ENCODE measurements at places on chromosomes 5 and 9.

- no peak for DNase-seq
Observed at GRCh38 chr5:156241266-156241665, 85.7 kb upstream of the SGCD start.

- DNase-seq, result no peak
Observed at GRCh38 chr5:65663804-65664521, 39.1 kb downstream of the SHLD3 start.

- DNase-seq, result no peak
Observed at GRCh38 chr9:119768266-119768665, 399.0 kb upstream of the BRINP1 start.

- peak; percentile 64 for DNase-seq
Observed at GRCh38 chr5:132746954-132747615, at the start of gene CCNI2. CCNI2 (plus strand) TSS chr5:132747426; CDS start chr5:132747496, 70 bp downstream.

DNA sequence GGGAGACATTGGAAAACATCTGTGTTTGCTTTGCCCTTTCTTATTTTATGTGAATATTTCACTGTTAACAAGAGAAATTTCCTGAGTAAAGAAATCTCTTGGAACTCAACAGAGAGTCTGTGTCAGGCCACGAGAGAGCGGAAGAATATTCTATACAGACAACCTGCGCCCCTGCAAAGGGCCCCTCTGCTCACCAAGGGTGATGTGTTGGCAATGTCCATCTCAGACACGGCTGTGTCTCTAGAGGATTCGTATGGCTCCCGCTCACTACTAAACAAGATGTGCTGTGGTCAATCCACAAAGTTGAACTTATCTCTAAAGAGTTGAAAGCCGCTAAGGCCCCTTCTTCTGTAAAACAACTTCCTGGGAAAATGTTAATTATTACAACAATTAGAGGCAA lies 241.0 kb upstream of the IRX1 start:
- no peak for DNase-seq

GRCh38 chr5:71666321-71666720 lies 52.8 kb upstream of the CARTPT start:
- DNase-seq, result no peak

- DNase-seq, result no peak
Observed at GRCh38 chr5:116507941-116508655, 66.5 kb downstream of the SEMA6A start.

- DNase-seq, result peak; percentile 49
Observed at GRCh38 chr9:6413365-6414246, 607 bp downstream of the UHRF2 start.

GRCh38 chr5:60492958-60493357 lies 207.0 kb downstream of the DEPDC1B start:
- no peak for DNase-seq

- DNase-seq, result no peak
Observed at GRCh38 chr5:6501701-6502100, 53.0 kb downstream of the UBE2QL1 start.

GRCh38 chr5:148162038-148162437 lies 6.3 kb upstream of the SPINK14 start:
- DNase-seq, result no peak

GRCh38 chr9:98135938-98136337 lies 16.9 kb upstream of the TRIM14 start:
- DNase-seq, result no peak

- no peak for DNase-seq
Observed at GRCh38 chr5:143583409-143583808, 179.9 kb upstream of the NR3C1 start.

- DNase-seq, result peak; percentile 33
Observed at GRCh38 chr9:137552022-137552768, 516 bp downstream of the MRPL41 start.

DNA sequence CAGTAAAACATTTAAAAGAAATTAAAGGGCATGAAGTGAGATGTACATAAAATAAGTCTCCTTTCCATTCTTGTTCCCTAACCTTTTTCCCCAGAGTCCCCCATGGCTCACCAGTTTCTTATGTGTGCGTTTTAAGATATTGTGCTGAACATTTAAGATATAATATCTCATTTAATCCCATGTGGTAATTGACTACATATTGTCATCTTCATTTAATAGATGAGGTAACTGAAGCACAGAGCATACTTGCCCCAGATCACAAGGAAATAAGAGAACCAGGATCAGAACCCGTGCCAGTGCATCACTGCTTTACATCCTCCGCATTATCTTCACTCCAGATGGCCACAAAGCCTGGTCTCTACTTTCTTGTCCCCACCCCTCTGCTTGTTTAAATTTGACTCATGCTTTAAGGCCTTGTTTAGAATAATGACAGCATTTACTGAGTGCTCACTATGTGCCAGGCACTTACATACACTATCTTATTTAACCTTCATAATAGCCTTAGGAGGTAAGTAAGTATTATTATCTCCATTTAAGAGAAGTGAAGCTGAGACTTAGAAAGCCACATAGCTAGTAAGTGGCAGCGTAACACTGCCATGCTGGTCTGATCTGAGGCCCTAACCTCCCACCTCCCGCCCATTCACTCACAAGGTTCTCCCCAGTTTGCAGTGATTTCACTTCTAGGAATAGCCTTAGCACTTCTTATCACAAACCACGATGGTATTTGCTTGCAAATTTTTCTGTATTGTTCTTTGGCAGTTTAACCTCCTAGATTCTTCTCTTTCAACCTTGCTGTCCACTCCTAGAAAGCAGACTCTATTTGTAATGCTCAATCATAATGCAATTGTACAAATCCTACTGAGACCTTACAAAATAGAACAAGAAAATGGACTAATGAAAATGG lies 78.4 kb upstream of the IL6ST start:
- DNase-seq, result no peak

DNA sequence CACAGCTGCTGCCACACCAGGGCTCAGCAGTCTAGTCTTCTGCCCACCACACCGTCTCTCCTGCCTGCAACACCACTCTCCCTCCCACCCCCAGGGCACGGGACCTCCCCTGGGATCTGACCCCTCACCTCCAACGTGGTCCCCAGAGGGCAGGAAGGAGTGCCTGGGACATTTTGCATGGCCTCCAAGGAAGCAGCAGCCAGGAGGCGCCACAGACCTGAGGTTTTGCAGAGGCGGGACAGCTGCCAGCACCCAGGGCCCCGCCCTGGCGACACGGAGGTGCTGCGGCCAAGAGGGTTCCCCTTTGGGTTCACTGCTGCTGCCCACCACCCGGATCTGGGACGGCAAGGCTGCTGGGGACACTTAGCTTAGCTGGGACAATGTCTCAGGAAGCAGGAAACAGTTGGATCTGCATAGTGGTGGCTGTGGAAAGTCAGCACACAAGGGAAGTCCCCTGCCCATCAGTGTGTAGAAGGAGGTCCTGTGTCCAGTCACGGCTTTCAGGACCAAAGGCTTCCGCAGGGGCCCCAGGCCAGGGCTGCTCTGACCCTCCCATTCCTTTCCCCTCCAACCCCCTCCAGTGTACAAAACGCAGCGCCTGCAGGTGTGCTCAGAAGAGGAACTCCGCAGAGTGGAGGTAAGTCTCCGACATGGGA lies 13.8 kb downstream of the PROP1 start:
- DNase-seq, result peak; percentile 61

GRCh38 chr9:108994695-108995094 lies 18.6 kb downstream of the CTNNAL1 start:
- DNase-seq, result no peak

GRCh38 chr5:138449501-138450239 lies 10.8 kb downstream of the REEP2 start:
- DNase-seq, result peak; percentile 91

DNA sequence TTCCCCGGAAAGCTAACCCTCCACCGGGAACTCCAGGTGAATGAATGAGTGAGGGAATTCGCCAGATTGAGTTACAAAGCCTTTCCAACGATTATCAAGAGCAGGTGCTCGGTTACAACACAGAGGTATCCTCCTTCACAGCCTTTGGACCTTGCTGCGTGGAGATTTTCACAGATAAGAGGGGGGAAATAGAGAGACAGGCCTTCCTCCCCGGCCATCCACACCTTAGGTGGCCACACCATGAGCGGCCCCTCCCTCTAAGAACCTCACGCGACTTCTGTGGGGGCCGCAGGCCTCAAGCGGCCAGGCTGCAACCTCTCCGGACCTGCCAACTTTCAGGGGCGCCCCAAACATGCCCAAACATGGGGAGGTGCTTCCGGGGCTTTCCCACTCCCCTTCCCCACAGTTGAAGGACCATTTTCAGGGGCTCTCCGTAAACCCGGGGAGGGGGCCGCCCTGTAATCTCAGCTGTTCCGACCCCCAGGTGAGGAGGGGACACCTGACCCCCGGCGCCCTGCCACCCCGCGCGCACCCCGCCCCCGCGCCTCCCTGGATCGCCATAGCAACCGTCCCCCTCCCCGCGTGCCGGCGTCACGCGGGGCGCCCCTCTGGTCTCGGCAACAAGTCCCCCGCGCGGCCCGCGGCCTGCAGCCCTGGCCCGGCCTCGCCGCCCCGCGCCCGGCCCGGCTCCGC lies 603 bp downstream of the DENND1A start:
- peak; percentile 46 for DNase-seq

DNA sequence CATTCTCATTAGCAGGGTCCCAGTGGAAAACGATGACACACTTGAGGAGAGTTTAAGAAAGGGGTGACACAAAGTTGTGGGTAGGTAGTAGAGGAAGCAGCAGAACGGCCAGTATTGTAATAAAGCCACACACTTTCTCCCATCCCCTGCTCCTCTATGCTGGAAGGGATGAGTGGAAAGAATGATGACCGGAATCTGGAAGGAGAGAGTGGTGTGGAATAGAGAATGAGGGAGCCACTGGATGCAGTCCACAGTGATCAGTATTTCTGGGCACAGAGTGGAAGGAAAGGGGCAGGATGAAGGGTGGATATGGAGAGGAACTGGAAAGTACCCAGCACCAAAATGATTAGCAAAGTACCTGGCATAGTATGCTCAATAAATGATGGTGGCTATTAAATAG lies 133.8 kb upstream of the DAB2 start:
- no peak for DNase-seq

- no peak for DNase-seq
Observed at GRCh38 chr5:38466424-38467189, 89.8 kb downstream of the LIFR start.

- no peak for DNase-seq
Observed at GRCh38 chr5:89991592-89991991, 418.0 kb downstream of the CETN3 start.

DNA sequence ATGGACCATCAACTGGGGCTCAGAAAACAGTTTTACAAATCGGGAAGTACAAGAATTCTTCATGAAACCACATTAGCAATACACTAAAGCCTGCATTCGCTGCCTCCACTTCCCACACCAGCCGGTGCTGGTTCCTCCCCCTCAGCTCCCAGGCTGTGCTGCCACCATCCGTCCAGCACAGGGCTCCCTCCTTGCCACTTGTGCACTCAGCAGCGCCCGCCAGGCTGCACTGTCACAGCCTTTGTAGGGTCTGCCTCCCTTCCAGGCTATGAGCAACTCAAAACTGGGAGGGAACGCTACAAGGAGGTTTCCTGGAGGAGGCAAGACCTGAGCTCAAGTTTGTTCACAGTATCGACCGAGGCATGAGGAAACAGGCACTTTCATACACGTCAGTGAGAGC lies 7.7 kb downstream of the MAPK9 start:
- DNase-seq, result no peak

- no peak for DNase-seq
Observed at GRCh38 chr5:113447498-113448050, 12.8 kb upstream of the TSSK1B start.

DNA sequence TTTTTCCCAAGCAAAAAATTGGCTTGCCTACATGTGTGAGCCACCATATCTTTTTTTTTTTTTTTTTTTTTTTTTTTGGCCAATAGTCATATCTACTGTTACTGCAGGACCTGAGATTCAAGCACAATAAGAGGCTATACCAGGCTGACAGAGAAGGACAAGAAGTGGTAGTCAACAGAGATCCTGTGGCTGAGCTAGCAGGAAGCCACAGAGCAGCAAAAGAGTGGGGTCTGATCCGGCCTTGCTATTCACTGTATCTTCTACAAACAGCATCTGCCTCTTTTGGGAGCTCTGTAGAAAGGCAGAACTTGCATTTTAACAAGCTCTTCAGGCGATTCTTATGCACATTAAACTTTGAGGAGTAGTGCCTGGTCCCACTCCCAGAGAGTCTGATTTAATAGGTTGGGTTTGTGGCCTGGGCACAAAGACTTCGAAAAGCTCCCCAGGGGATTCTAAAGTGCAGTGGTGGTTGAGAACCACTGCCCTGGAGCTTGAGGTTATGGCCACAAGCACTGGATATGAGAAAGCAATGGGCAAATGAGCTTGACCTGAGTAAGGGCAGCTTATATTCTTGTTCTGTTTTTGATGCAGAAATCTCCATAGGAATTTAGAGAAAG lies 162.8 kb downstream of the PIK3R1 start:
- no peak for DNase-seq

GRCh38 chr5:172442592-172442991 lies 11.7 kb downstream of the SH3PXD2B start:
- no peak for DNase-seq

DNA sequence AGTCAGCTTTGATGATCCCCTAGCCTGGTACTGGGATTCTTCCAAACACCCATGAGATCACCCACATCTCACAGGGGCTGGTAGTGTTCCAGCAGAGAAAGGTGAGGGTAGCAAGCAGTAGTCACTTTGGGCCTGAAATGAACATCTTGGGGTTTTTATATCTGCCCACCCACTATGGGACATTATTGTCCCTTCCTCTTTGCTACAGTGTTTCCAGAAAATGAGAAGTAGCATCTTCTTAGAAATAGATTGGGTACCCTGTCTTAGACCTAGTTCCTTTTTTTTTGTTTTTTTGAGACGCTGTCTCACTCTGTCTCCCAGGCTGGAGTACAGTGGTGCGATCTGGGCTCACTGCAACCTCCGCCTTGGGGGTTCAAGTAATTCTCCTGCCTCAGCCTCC lies 249.2 kb upstream of the ANKRD55 start:
- DNase-seq, result no peak

DNA sequence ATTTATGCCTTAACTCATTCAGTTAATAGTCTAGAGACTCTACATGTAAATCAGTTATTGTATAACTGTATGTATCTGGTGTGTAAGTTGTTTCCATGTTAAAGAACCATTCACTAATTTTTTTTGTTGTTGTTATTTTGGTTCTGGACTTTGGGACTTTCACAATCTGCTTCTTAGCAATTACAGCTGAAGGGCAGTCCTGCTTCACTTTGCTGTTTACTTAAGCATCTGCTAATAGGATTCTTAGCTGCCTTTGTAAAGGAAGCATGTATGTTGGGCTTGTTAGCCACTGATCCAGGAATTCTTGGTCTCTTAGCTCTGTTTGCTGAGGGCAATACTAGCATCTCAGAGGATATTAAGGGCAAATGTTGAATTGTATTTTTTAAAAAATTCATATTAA lies 97.0 kb downstream of the FOCAD start:
- DNase-seq, result no peak

DNA sequence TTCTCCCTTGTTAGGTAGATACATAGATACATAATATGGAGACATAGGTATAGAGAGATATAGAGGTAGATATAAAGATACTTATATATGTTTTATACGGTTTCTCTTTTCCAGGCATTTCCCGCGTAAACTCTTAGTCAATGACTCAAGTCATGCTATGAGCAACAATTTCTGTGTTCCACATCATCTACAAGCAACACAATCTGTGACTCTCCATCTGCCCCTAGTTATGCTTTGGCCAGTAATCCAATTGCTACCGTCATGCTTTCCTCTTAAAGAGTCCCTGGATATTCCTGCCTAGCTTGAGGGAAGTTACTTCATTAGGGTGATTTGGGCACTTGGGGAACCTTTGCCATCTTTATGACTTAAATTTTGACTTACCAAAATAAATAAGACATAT lies 129.0 kb upstream of the ADAMTS16 start:
- no peak for DNase-seq
